ENCODE measurements at places on chromosomes 2 and 18.

DNA sequence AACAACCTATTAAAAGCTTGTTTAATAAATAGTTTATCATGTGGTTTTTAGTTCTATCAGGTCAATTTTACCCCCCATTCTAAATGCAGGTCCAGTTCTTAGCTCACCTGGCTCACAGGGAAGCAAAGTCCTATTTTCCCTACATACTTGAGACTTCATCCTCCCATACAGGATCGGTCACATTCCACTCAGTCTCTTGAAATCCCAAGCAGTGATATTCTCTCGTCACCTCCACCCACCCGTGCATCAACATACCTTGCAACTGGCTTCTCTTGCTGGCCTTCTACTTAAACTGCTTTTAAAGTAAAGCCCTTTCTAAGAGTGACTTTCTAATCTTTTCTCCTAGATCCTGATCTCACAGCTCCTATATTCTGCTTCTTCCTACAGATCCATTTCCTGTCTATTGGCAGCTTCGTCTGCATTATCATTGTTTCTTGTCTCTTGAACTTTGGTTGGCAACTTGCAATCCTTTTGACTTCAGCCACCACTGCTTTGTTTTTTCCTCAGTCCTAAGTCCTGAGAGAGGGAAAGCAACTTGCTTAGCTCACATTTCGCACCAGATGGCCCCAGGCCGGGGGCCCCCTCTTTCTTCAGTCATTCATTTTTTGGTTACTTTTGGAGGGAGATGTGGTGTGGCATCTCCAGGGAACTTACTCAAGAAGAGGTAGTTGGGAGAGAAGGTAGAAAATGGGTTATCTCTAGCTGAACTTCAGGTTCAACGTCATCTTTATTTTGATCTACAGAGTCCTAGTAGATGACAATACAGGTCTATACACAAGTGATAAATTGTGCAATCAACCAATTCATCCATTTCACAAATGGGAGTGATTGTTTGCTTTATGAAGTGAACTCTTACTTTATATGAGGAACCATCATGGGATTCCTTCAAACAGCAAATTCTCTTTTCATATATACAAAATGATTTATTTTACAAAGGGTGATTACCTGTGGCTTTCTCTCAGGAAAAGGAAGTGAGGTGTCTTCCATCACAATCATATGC is 23.9 kb upstream of the NCOA1 start:
- DNase-seq, result no peak
- no peaks in the 10 kb centered on the region for H3K36me3 ChIP-seq
- H3K27ac ChIP-seq, result no peak overlapping the region
- no peak overlapping the region for H3K4me3 ChIP-seq

- no peaks in the 10 kb centered on the region for H3K27me3 ChIP-seq
- H3K36me3 ChIP-seq, result no peaks in the 10 kb centered on the region
- H3K27ac ChIP-seq, result no peak overlapping the region
- H3K4me3 ChIP-seq, result no peak overlapping the region
Observed at GRCh38 chr18:64474255-64474654, 325.4 kb upstream of the LINC00305 start.

DNA sequence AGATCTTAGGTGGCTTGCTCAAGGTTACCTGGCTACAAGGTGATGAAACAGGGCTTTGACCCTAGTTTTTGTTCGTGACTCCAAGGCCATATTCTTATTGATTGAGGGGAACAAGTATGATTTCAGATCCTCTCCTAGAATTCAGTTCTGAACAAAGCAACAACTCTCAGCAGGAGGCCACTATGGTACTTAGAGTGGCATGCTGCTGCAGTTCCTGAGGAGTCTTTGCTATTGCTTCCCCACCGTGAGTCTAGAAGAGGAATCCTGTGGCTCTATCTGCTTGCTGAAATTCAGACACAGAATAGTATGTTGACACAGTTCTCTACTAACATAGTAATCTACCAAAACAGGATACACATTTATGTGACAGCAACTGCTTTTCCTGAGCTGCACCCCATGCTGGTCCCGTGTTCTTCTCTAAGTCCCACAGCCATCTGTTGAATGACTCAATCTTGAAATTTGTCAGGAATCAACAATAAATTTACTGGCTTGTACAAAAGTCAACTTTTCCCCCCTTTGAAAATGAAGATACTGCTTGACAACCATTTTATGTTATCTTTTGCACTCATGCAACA is 4.1 kb downstream of the TGFBRAP1 start:
- no peaks in the 10 kb centered on the region for H3K36me3 ChIP-seq
- H3K4me1 ChIP-seq, result no peaks in the 10 kb centered on the region
- no peak overlapping the region for H3K4me3 ChIP-seq
- H3K27me3 ChIP-seq, result no peaks in the 10 kb centered on the region
- H3K27ac ChIP-seq, result no peak overlapping the region

GRCh38 chr2:106614511-106615291 is 127.5 kb downstream of the CD8B2 start:
- H3K4me1 ChIP-seq, result no peaks in the 10 kb centered on the region
- H3K27ac ChIP-seq, result no peak overlapping the region
- no peaks in the 10 kb centered on the region for H3K36me3 ChIP-seq
- H3K4me3 ChIP-seq, result no peak overlapping the region
- DNase-seq, result no peak
- H3K27me3 ChIP-seq, result no peaks in the 10 kb centered on the region

DNA sequence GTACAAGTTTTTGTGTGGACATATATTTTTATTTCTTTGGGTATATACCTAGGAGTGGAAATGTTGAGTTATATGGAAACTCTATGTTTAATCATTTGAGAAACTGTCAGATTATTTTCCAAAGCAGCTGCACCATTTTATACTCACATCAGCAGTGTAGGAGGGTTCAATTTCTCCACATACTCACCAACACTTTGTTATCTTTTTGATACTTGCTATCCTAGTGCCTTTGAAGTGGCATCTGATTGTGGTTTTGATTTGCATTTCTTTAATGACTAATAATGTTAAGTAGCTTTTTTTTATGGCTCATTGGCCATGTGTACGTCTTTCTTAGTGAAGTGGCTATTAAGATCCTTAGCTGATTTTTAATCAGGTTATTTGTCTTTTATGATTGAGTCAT is 64.7 kb upstream of the SLC8A1 start:
- no peaks in the 10 kb centered on the region for H3K36me3 ChIP-seq
- H3K27ac ChIP-seq, result no peak overlapping the region
- H3K4me1 ChIP-seq, result no peaks in the 10 kb centered on the region
- H3K27me3 ChIP-seq, result no peaks in the 10 kb centered on the region
- no peak overlapping the region for H3K4me3 ChIP-seq
- no peak for DNase-seq

DNA sequence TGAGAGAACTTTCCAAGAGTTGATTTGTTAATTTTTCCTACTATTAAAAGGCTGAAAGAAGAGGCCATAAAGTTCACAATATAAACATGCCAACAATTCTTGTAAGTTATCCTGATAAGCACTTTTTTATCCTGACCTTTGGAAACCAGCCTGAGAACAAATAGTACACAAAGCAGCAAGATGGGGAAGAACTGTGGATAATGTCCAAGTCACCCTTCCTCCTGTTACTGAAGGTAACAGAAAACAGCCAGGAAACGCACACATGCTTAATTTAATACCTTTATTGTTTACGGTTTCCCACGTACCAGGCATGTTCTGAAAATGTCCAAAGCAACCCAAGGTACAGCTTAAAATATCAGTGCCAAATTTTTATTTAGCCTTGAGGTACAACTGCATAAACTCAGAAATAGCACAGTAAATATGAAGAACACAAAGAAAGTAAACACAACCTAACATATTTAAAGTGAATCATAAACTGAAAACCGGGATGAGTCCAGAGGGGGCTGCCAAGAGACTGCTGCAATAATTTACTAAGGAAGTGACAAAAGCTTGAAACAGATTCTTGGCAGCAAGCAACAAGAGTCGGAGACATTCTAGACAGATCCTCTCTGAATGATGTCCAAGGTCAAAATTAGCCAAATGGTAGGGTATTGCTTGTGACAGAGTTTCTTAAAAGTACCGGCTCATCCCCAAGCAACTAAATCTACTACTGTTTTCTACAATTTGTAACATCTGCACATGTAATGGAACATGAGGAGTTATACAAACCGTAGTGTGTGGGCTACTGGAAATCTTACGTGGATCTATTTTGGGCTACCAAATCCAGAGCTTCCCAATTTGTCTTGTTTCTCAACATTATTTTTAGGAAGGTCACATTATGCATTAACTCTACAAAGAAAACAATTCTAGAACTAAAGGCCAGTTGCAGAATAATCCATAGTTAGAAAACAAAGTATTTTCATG is 93.2 kb downstream of the CABYR start:
- H3K4me1 ChIP-seq, result 0 out of 2 replicates have a peak, but pooled peaks cover 2% of the 10 kb centered on the region
- no peaks in the 10 kb centered on the region for H3K27me3 ChIP-seq
- DNase-seq, result no peak
- no peak overlapping the region for H3K27ac ChIP-seq
- no peaks in the 10 kb centered on the region for H3K36me3 ChIP-seq

GRCh38 chr18:35153609-35154272 is 87.1 kb upstream of the ZNF397 start:
- H3K27me3 ChIP-seq, result no peaks in the 10 kb centered on the region
- H3K27ac ChIP-seq, result no peak overlapping the region
- no peaks in the 10 kb centered on the region for H3K36me3 ChIP-seq
- no peak overlapping the region for H3K4me3 ChIP-seq
- no peaks in the 10 kb centered on the region for H3K4me1 ChIP-seq

DNA sequence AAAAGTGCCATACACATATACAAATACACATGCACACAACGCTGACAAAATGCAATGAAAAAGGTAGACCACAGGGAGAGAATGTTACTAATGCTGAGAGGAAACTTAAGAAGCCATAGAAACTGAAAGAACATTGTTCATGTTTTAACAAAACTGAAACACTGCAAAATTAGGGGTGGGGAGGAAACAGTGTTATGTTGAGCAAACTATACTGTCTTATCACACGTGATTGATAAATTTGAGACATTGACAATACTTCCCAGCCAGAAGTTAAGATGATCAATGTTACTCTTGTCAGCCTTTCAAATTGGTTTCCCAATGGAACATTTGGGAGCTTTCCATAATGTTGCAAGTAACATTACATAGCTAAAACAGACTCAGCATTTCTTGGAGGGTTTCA is 165.5 kb downstream of the L3MBTL4 start:
- no peaks in the 10 kb centered on the region for H3K27me3 ChIP-seq
- H3K27ac ChIP-seq, result no peak overlapping the region
- no peaks in the 10 kb centered on the region for H3K4me1 ChIP-seq
- no peak for DNase-seq

DNA sequence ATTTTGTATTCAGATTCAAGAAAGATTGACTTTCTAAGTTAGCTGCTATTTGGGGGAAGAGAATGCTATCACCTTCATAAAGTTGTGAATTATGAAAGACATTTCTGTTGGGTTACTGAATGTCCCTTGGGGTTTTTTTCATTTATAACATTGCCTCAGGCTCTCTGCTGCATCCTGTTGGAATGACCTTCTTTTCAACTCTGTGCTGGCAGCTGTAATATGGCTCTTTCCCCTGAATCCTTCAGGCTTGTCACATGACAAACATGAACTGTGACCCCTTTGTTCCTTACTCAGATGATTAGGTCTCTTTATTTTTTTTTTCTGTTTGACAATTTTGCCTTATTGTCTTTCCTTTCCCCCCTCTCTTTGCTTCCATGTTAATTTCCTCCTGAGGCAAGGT is 159.8 kb downstream of the TAF4B start:
- no peaks in the 10 kb centered on the region for H3K4me1 ChIP-seq
- H3K36me3 ChIP-seq, result no peaks in the 10 kb centered on the region
- no peak for DNase-seq
- no peak overlapping the region for H3K4me3 ChIP-seq
- H3K27ac ChIP-seq, result no peak overlapping the region

- no peaks in the 10 kb centered on the region for H3K4me1 ChIP-seq
- DNase-seq, result no peak
- no peak overlapping the region for H3K27ac ChIP-seq
- no peaks in the 10 kb centered on the region for H3K36me3 ChIP-seq
Observed at GRCh38 chr2:217206016-217206725, 346.3 kb upstream of the TNP1 start.

DNA sequence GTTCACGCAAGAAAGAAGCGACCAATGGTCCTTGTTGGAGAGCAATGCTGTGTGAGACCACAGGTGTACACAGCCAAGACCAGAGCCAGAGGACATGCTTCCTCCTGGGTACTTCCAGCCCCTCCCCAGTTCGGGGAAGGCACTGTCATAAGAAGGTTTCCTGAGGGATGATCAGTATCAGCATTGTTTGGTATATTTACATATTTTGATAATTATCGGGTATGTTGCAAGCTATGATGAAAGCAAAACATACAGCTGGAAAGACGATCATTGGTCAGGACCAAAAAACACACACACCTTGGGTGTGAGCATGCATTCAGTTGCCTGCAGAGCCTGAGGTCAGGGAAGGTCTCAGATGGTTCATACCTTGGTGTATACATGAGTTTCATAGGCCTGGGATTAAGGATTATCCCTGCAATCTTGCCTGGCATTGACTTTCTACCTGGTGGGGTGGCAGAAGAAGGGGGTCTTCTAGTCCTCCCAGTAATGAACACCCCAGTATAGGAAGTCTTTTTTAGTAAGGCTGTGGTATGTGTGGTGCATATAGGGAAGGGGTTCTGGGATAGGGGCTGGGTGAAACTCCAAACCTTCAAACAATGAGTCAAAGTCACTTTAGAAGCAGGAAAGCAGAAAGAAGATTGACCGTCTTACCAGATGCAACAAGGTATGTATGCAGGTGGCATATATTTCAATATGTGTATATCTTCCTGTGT is 2.9 kb downstream of the SERPINB2 start:
- no peaks in the 10 kb centered on the region for H3K4me1 ChIP-seq
- DNase-seq, result no peak
- no peak overlapping the region for H3K27ac ChIP-seq
- no peak overlapping the region for H3K4me3 ChIP-seq
- H3K36me3 ChIP-seq, result no peaks in the 10 kb centered on the region

DNA sequence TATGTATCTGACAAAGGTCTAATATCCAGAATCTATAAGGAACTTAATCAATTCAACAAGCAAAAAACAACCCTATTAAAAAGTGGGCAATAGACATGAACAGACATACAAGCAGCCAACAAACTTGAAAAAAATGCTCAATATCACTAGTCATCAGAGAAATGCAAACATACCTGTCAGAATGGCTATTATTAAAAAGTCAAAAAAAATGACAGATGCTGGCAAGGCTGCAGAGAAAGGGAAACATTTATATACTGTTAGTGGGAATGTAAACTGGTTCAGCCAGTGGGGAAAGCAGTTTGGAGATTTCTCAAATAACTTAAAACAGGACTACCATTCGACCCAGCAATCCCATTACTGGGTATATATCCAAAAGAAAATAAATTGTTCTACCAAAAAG is 21.6 kb downstream of the SESTD1 start:
- no peak overlapping the region for H3K27ac ChIP-seq
- no peaks in the 10 kb centered on the region for H3K4me1 ChIP-seq
- H3K4me3 ChIP-seq, result no peak overlapping the region
- H3K36me3 ChIP-seq, result no peaks in the 10 kb centered on the region
- DNase-seq, result no peak
- no peaks in the 10 kb centered on the region for H3K27me3 ChIP-seq

DNA sequence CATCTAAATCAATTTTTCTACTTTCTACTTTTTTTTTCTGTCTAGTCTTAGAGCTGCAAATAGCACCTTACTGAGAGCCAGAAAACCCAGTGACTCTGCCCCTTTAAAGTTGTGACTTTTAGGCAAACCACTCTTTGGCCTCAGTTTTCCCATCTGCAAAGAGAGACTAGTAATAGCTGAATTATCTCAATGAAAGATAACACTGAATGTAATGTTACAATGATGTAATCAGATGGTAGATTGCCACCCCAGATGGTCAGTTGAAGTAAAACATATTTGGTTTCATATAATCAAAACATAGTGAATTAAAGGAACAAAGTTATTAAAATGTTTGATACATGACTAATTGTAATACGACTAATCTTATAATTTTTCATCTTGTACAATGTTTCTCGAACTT is 5.0 kb upstream of the APCDD1 start:
- H3K27ac ChIP-seq, result no peak overlapping the region
- H3K4me1 ChIP-seq, result peaks cover 1% of the 10 kb centered on the region
- no peaks in the 10 kb centered on the region for H3K36me3 ChIP-seq
- H3K4me3 ChIP-seq, result no peak overlapping the region

Data from iPS DF 6.9 (cell line).